ENCODE measurements at places on chromosomes 7 and 10.
A peak's percentile ranks its signal among the peaks of the same experiment; 100 is the strongest.

GRCh38 chr7:69598081-69598486 lies at the start of gene AUTS2:
TSS of gene AUTS2 (plus strand) at chr7:69598475. CDS start at chr7:69599654, 1,179 bp downstream.
- DNase-seq = peak; percentile 58

GRCh38 chr10:94155722-94156271 lies 162.1 kb downstream of the PLCE1 start:
- no peak for DNase-seq

DNA sequence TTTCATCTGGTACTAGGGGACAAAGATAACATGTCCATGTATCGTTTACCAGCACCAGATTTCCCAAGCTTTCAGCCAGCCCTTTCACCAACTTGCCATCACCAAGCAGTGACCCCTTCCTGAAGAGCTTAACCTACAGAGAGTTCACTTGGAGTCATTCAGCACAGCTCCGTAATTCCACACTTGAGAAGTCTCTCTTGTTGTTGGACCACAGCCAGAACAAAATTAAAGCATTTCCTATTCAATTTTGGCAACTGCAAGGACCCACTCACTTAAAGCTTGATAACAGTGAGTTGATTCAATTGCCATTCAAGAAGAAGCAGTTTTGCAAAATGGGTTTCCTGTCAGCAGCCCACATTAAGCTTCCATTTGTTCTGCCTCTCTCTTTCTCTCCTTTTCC lies 88.5 kb upstream of the LRRTM3 start:
- peak; percentile 4 for DNase-seq

- no peak for DNase-seq
Measured at GRCh38 chr10:77715088-77715487, 77.5 kb upstream of the KCNMA1 start.

GRCh38 chr7:48617993-48618392 lies 306.4 kb upstream of the CDC14C start:
- DNase-seq = no peak

GRCh38 chr10:63161592-63161991 lies 28.5 kb downstream of the NRBF2 start:
- no peak for DNase-seq

GRCh38 chr7:99562114-99562784 lies 3.8 kb downstream of the ZNF655 start:
- no peak for DNase-seq

GRCh38 chr7:106740806-106741205 lies 79.8 kb upstream of the CCDC71L start:
- no peak for DNase-seq

DNA sequence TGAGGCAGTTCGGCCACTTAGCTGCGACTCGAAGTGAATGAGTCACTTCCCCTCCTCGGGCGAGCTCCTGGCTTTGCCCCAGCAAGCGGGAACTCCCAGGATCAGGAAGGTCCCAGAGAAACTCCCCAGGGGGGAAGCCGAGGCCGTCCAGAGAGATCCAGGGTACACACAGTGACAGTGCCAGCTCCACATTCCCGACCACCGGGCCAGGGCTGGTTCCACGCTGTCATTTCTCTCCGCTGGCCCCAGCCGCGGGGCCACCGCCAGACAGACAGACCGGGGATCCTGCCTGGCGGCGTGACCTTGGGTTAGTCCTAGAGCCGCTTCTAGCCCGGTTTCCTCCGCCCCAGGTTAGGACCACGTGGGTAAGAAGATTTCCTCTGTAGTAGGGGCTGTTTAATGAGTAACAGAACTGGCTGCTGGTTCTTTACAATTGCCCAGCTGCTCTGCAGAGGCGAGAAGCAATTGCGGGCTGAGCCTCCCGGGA lies 463 bp upstream of the UPP1 start:
- peak; percentile 98 for DNase-seq

DNA sequence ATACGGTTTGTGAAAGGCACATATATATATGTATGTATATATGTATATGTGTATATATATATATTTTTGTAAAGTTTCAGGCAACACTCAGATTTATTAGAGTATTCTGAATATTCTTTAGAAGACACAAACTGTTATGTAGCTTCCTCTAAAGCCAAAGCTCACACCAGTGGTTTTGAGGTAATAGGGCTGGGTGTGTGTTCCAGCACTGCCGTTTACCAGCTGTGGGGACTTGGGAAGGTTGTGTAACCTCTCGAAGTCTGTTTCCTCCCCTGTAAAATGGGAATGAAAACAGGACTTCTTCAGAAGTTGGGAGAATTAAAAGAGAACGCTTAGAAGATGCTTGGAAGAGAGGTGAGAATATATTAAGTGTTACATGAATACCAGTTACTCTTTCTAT lies 94.8 kb downstream of the PRPF18 start:
- DNase-seq = peak; percentile 34

GRCh38 chr7:47908720-47909119 lies 39.5 kb downstream of the PKD1L1 start:
- no peak for DNase-seq

GRCh38 chr10:12644380-12645144 lies 295.2 kb downstream of the CAMK1D start:
- no peak for DNase-seq

DNA sequence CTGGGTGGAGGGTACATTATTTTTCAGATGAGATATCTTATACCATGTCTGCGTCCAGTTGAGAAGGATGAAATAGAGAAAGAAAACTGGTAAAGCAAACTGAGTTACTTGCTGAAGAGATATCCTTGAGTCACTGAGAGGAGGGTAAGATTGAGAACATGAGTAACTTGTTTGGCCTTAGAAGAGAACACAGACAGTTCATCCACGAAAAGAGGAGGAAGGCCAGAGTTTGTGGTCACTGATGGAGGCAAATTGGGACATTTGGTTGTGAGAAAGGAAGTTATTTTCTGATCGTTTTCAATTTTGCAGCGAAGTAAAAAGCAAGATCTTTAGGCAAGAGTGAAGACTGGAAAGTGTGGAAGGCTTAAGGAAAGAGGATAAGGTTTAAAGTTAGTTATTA lies 15.6 kb downstream of the MBL2 start:
- DNase-seq = no peak

- no peak for DNase-seq
Measured at GRCh38 chr10:98029149-98030092, 1.0 kb downstream of the CRTAC1 start.

GRCh38 chr7:98229441-98229840 lies 18.2 kb downstream of the BHLHA15 start:
- DNase-seq = no peak

DNA sequence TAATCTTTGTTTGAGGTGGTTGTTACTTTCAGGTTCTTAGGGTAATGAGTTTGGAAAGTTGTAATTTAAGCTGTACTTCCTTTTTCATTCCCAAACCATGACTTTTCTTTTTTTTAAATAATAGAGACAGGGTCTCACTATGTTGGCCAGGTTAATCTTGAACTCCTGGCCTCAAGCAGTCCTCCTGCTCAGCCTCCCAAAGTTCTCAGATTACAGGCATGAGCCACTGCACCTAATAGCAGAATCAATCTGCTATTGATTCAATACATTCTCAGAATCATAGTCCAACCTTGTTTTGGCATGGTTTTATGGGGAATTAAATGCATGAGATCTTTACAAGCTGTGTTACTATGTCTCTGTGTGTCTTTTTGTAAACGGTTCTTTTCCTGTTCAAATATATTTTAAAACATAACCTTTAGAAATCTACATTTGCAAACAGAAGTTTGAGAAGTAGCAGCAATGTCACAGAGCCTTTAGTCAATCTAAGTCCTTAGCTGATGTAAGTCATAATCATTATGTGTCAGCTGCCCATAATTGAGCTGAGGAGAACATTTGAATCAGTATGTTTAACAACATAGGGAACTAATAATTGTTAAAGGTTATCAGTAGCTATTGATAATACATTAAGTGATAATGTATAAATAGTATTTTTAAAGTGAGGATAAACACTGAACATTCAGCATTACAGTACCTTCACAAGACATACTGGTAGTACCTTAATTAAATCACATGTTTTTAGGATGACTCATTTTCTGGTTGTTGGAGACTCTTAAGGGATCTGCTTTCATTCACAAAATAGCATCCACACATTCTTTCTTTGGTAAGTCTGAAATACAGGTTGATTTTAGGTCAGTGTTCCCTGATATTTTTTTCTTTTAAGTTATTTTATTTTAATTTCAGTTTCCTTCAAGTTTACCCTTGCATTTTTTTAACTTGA lies 8.8 kb downstream of the INPP5F start:
- DNase-seq = peak; percentile 42

GRCh38 chr7:37215290-37215923 lies 233.3 kb downstream of the ELMO1 start:
- DNase-seq = no peak

DNA sequence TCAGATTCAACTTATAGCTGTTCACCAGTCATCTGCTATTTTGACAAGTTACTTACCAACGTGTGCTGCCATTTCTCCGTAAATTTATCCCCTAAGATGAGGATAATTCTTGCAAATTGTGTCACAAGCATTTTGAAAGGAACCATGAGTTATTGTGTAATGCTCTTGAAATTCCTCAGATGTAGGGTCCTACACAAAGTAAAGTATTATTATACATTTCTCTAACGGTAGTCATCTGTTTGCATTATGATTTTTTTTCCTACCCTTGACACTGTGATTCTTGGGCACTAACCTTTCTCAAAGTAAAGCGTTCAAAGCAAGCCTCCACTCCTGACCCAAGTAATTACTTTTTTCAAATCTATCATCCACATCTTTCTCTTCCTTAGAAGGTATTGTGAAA lies 8.1 kb downstream of the HERC4 start:
- DNase-seq = no peak

- peak; percentile 89 for DNase-seq
Measured at GRCh38 chr7:1192171-1192676, 32.2 kb upstream of the ZFAND2A start.

GRCh38 chr10:28711776-28712175 lies 34.5 kb downstream of the BAMBI start:
- DNase-seq = no peak

GRCh38 chr7:150897502-150898474 lies 45.5 kb downstream of the AOC1 start:
- DNase-seq = no peak

- DNase-seq = no peak
Measured at GRCh38 chr7:155597753-155598140, 46.7 kb upstream of the RBM33 start.

- DNase-seq = peak; percentile 15
Measured at GRCh38 chr10:80260295-80261243, 28.9 kb downstream of the MAT1A start.

DNA sequence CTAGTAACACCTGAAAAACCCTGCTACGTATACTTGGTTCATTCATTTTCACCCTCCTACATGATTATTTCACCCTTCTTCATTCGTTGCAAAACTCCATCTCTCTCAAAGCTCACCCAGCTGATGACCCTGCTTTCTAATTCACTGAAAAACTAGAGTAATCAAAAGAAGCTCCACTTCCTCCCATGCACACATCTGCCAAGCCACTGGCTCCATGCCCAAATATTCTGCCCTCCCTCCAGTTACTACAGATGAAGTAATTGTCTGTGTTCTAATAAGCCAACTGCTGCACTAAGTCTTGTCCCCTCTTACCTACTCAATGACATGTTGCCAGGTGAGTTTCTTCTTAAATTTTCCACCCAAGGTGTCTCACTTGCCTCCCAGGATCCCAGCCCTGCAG lies 96.9 kb upstream of the CCDC71L start:
- peak; percentile 67 for DNase-seq

- DNase-seq = no peak
Measured at GRCh38 chr7:37944737-37945054, 24.3 kb downstream of the EPDR1 start.

DNA sequence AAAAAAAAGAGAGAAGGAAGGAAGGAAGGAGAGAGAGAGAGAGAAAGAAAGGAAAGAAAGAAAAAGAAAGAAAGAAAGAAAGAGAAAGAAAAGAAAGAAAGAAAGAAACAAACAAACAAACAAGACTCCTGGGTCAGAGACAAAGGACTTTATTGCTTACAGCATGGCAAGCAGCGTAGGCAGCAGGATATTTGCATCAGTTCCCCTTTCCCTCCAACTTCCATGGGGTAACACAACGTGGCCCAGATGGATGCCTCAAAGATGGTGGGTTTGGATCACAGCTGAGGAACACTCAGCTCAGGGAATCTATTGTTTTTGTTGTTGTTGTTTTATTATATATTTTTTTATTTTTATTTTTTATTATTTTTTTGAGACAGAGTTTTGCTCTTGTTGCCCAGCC lies 128.5 kb upstream of the VKORC1L1 start:
- DNase-seq = no peak

DNA sequence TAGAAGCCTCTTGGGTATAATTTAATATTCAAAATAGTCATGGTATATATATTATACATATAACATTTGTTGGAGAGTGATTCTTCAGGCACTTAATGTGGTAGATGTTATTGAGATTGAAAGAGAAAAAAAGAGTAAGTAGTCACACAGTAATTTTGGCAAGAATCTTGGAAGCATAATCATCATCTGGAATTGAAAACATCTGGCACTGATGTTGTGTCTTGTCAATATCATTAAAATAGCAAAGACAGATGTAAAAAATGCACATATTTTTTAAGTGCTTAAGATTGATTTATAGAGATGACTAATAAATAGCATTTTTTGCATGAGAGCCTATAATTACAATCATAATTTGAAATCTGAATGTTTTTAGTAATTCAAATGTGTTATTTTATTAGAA lies 9.5 kb downstream of the SEMA3D start:
- DNase-seq = no peak

DNA sequence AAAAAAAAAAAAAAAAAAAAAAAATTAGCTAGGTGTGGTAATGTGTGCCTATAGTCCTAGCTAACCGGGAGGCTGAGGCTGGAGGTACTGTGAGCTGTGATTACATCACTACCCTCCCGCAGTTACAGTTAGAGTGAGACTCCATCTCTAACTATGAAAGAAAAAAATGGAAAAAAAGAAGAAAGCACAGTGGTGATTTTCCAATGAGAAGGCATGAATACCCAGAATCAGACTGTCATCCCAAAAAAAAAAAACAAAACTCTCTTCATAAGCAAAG lies 269.9 kb upstream of the MKLN1 start:
- DNase-seq = no peak

DNA sequence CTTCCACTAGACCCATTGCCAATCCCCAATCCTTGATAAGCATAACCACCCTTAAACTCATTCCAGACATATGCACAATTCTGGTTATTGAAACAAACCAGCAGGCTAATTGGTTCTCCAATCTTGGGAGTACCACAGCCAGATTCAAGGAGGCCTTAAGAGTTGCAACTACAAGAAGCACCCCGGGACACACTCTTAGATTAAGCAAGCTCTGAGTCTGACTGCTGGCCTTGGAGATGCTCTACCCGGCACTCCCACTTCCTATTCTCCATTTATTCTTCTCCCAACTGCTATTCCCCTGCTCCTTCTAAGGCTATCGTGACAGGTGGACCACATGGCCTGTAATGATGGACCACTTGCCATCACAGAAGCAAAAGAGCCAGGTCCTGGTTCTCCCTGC lies 40.3 kb downstream of the CYTH3 start:
- no peak for DNase-seq

- DNase-seq = peak; percentile 8
Measured at GRCh38 chr7:137342265-137342664, 1.3 kb downstream of the PTN start.
